Tibial nerve (tissue), 4 donors: ENCODE measurements at places on chromosomes 2 and 18.
A peak's percentile ranks its signal among the peaks of the same experiment; 100 is the strongest.

GRCh38 chr2:156309167-156309566, 23.4 kb downstream of the NR4A2 start:
- DNase-seq, result no peak

DNA sequence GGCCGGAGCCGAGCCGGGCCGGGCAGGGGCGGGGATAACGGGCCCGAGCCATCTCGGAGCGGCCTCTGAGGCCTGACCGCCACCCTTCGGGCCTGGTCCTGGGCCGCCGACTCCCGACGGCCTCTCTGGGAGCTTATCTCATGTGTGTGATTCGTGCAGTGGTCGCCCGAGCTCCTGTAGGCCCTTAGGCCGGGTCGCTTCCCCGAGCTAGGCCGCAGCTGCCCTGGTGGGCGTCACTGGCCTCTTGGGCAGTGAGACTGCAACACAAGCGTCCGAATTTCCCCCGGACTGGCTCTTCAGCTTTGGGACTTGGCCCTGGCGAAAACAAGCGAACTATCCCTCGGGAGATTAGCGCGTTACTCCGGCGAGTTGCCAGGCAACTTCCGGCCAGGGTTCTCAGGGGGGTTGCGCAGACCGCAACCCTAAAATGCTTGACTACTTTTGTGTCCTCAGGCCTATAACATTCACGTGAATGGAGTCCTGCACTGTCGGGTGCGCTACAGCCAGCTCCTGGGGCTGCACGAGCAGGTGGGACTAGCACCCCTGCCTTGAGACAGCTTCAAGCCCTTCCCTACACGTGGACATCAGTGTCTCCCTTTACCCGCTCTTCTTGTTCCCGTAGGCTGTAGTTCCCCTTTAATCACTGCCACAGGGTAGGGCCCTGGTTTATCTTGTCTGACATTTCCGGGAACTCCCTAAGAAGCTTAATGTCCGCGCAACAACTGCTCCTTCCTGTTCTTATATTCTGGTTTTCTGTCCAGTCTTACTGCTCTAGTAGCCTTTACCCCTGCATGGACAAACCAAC, 602 bp downstream of the SNX17 start:
- DNase-seq, result no peak

GRCh38 chr2:76039505-76039904, 328.8 kb upstream of the GCFC2 start:
- no peak for DNase-seq

GRCh38 chr18:76496194-76496890, 1.3 kb upstream of the ZNF516 start:
- DNase-seq, result peak; percentile 66

DNA sequence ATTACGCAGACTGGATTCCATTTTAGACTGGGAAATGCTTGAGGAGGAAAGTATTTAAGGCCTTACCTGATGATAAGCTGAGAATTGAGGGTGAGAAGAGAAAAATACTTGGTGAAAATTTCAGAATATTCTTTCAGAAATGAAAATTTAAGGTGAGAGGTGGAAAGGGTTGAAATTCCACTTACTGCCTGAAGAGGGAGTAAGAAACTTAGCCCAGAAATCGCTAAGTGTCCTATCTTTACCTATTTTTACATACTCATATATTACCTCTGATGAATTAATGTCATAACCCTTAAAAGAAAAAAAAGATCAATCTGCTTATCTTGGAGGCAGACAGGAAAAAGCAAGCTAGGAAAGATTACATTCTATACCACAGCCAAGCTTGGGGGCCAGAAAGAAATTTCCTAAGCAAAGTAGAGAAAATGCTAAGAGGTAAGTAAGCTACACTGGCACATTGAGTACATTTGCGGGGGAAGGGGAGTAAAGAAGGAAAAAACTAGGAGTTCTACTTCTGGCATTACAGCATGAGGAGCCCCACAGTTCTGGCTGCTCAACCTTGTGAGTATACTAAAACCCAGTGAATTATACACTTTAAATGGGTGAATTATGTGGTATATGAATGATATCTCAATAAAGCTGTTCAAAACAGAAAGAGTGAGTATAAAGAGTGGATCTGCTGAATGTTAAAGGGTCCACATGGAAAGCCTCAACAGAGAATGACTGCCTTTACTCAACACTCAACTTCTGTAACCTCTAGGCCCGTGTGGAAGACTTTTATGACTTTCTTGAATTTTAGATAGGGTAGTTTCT, 33.8 kb downstream of the SMC6 start:
- DNase-seq, result no peak

DNA sequence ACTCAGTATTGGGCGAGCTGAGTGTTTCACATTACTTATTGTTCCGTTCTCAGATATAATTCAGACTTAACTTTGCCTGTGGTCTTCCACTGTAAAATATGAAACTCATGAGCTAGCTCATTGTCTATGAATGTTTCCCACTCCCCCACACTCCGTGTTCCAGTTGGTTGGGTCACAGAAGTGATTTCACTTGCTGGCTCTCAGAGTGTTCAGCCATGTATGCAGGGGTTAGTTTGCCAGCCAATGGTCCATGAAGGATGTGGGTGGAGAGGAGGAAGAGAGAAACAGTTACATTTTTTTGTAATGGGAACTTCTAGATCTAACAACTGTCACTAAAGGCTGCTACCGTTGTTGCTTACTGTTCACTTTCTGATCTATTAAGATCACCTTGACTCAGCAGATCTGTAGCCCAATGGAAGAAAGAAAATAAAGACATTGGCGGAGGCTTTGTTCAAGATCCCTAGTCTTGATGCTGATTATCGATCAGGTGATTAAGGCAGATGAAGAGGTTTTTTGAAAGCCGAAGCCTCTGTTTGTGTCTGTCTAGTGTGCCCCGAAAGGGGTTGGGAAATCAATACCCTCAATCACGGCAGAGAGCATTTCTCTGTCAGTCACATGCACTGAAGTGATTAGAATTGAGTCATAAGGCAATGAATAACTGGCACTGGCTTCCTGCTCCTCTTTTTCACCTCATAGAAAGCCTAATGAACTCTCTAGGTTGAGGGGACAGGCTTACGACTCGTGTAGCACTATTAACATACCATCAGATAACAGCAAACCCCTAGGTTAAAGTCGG, 279.7 kb upstream of the FIGN start:
- no peak for DNase-seq

GRCh38 chr2:222794585-222795449, 66.0 kb upstream of the ACSL3 start:
- DNase-seq, result no peak

DNA sequence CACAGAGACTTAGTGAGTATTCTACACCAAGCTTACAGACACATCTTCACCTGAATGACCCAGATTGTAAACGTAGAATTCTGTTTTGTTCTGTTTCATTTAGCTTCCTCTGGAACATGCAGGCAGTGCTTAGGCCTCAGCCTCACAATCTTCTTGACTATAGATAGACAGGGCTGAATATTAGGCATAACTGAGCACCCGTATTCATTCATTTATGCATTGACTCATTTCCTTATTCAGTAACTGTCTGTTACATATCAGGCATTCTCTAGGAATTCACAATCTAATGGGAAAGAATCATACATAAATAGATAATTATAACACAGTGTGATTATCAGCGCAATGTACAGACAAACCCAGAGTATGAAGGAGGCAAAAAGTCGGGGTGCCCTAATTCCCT, 124.9 kb upstream of the ETAA1 start:
- DNase-seq, result no peak

GRCh38 chr2:88538362-88538917, 85.9 kb upstream of the FOXI3 start:
- no peak for DNase-seq

- no peak for DNase-seq
Observed at GRCh38 chr2:110874453-110875383, 142.3 kb downstream of the ACOXL start.

DNA sequence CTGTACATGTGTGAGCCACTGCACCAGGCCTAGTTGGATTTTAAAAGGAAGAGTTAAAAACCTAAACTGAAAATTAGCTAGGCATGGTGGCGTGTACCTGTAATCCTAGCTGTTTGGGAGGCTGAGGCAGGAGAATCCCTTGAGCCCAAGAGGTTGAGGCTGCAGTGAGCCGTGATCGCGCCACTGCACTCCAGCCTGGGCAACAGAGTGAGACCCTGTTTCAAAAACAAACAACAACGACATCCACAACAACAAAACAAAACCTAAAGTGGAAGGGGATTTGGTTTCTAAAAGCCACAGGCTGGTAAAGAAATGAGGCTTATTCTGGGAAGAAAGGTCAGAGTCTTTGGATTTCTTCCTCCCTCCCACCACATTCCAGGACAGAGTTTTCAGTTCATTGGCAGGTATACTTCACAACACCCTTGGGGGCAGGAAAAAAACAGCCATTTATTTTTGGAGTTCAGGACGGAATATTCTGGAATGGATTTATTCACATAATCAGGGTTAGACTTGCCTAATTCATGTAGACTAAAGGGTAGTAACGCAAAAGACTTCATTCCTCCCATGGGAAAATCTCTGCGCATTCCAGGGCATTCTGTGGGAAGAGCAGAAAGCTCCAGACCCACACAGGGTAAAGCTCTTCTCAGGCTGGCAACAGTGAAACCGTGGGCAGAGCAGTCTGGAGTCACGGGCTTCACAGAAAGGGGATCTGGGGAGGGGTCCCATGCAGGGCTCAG, 34.9 kb downstream of the TEX44 start:
- no peak for DNase-seq

DNA sequence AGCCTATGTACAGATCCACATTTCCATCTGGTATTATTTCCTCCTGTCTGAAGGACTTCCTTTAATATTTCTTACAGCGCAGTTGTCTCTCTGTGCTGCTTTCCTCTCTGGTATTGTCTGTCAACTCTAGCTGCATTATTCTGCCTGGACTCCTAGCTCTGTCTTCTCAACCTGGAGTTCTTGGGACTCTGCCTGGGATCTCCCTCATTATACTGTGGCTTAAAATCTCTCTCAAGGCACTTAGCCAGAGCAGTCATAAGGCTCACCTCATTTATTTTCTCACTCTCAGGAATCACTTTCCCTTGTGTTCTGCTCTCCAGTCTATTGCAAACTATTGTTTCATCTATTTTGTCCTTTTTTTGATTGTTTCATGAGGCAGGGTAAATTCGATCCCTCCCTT, 850.4 kb downstream of the ERBB4 start:
- DNase-seq, result no peak

DNA sequence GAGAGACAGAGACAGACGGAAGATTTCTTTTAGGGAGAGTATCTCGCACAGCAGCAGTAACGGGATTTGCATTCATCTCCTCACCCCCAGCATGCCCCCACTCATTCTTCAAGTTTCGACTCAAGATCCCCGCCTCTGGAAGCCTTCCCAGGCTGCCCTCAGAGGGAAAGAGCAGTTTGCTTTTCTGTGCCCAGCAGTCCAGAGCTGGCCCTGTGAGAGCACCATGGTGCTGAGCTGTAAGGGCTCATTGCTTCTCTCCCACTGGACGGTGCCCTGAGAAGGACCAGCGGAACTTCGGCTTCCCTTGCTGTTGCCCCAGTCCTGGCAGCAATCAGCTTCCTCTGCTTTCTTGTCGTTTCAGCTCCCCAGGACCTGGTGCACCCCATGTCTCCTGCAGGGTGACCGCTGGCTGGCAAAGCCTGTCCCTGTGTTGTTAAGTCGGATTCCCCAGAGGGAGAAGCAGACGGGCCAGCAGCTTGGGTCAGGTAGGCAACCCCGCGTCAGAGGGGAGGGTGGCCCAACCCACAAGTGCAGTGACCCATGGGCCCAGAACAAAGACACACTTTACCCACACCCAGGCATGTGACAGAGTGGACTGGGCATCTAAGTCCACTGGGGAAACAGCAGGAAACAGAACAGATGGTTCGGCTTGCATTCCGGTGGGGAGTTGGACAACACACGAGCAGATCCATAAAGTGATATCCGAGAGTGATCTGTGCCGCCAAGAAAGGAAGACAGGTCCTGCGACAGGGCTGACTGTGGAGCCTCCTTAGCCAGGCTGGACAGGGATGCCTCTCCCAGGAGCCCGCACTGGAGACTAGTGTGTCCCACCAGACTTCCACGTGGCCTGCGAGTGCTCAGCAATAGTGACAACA, 36.6 kb downstream of the TMEM177 start:
- no peak for DNase-seq

GRCh38 chr2:112129060-112129459, 9.1 kb upstream of the FBLN7 start:
- DNase-seq, result no peak

GRCh38 chr2:75729861-75730260, 19.1 kb upstream of the GCFC2 start:
- DNase-seq, result no peak
